ENCODE measurements at places on chromosomes 13 and 19. TPM values are rescaled to one million over a fixed set of nuclear protein-coding genes. Genes with fewer than 3 reads are reported as not detected.

DNA sequence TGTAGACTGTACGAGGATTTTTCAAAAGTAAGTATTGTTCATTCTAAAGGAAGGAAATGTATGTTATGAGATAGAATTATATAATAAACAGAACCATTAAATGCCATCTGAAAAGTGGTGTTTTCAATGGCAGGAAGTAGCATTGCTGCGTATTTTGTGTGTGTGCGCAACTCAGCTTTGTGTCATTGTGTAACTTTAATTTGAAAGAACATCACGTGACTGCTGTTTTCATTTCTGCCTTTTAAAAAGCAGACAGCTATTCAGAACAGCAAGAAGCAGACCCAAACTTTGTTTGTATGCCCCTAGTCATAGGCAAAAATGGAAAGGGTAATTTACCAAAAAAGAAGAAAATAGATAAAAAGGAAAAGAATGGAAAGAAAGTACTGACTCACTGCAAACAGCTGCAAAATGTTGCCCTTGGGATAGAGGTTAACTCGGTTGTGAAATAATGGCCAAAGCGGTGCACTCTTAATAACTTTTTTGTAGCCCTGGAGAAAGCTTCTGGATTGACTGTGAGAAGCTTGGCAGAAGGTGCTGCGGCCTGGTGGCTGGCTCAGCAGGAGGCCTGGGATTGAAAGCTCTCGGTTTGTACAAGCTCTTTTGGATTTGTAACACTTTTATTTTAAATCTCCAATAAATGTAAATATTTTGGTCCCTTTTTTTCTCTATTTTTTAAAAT lies 97.3 kb downstream of the GGACT start:
- DNase-seq = no peak

DNA sequence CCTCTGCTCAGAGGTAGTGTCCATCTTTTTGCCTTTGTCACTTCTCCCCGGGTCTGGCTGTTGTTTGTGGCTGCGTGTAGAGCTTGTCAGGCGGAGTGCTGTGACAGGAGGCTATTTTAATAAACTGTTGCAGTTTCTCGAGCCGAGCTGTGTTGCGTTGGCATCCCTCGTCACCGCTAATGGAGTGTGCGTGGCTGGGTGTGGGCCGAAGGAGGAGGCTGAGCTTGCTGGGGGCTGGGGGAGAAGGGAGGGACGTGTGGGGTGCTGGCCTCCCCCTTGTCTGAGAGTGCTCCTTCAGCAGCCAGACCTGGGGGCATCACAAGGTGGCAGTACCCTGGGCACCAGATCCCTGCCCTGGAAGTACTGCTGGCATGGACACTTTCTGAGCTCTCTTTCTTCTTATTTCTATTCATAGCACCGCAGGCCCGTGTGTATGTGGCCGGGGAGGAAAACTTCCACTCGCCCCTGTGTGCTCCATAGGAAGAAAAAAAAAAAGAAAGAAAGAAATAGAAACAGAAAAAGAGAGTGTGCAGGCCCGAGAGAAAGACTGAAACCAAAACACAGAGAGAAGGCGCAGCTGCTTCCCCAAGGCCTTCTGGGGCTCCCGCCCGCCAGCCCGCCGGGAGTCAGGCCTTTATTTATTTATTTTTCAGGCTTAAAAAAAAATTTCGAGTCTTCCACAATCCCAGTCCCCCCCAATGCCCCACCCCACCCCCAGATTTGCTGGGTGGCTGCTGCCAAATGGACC lies 27.0 kb downstream of the NFIX start:
- no peak for DNase-seq

ZNF154 gene
- 0.88 TPM for polyA plus RNA-seq

- DNase-seq = peak; percentile 89
Observed at GRCh38 chr19:6736169-6736916, 1.0 kb downstream of the GPR108 start.

- no peak for DNase-seq
Observed at GRCh38 chr13:37023871-37024270, 23.3 kb downstream of the EXOSC8 start.

DNA sequence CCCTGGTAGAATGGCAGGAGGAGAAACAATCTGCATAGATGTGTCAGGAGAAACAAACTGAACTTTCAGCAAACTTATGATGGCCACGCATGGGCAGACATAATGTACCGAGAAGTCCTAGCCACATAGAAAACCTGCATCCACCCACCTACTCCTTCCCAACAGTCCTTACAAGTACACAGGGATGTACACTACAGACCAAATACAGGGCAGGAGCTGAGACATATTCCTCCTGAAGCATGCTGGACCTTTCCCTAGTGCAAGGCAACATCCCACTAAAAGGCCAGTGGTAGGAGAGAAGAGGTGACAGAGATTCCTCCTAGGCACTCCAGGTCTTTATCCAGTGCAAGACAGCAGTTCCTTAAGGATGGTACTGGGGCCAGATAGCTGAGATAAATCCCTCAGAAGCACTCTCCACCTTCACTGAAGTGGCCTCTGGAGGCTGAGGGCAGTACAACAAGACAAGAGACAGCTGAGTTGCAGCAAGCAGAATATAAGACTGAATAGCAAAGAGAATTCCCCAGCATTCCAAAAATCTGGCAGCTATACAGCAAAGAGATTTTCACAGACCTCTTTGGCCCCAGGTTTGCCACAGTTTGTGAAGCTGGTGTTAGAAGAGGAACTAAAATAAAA lies 18.3 kb downstream of the VWA8 start:
- DNase-seq = no peak

DNA sequence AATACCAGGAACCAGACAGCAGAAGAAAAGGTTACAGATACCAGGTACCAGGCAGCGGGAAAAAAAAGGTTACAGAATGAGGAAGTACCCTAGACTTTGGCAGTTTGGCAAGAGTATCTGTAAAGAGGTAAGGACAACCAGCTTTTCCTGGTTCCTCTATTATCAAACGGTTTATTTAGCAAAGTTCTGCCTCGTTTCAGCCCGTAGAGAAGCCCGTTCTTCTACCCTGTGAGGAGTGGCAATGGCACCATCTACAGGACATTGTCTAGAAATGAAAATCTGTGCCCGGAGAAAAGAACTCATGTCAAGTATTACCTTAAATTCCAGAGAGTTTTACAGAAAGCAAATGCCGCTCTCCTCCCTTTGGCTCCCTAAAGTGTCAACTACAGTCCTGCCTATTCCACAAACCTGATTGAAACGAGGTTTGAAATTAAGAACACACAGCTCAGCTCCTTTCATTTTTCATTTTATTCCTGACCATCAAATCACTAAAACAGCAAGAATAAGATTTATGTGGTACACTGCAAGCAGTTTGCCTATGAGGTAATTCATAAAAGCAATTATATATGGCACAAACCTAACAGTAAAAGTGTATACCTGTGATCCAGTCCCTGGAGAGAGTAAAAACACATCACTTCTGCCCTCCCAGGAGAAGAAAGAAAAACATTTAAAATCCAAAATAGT lies 226.3 kb downstream of the SLC7A1 start:
- no peak for DNase-seq

METTL21C gene
- polyA plus RNA-seq = not detected

GRCh38 chr19:13286195-13286985 lies 136.2 kb downstream of the IER2 start:
- DNase-seq = no peak

C19orf85 gene
- not detected for polyA plus RNA-seq

GRCh38 chr13:98978280-98978679 lies 416 bp upstream of the DOCK9 start:
- DNase-seq = no peak

- DNase-seq = no peak
Observed at GRCh38 chr13:102680133-102680717, 14.6 kb downstream of the METTL21C start.

SEMA6B gene
- 0.43 TPM for polyA plus RNA-seq

- no peak for DNase-seq
Observed at GRCh38 chr13:99224021-99224420, 23.4 kb downstream of the UBAC2 start.

- DNase-seq = no peak
Observed at GRCh38 chr13:112938680-112939079, 30.3 kb upstream of the MCF2L start.

DNA sequence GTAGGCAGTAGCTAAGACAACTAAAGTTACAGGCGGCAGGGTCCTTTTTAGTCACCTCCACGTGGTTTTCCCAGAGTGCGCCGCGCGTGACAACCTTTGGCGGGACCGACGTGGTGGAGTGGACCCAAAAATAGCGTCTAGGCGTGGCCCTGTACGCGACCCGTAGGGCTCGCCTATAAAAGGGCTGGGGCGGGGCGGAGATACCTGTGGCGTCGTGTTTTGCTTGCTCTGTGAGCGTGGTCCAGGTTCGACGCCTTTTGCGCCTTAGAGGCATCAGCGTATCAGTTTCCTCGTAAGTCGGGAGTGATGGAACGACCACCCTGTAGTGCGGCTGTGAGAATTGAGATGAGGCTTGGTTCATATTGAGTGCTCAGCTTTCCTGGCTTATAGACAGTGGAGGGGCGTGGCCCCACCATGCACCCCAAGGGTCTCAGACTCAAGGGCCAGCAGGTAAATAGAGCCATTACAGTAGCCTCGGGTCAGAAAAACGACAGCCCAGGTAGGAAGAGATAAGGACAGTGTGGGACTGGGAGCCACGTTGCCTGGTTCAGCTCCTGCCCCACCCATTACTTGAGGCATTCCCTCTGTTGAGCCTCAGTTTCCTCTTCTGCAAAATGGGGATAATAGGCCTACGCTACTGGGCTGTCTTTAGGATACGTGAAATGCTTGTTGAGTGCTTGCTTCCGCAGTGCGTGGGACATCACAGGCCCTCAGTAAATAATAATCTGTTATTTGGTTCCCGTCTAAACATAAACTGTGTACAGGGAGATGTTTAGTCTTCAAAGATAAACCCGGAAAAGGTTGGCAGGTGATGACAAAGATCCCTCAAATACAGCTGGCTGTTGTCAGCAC lies 693 bp upstream of the TMED1 start:
- peak; percentile 92 for DNase-seq

DNA sequence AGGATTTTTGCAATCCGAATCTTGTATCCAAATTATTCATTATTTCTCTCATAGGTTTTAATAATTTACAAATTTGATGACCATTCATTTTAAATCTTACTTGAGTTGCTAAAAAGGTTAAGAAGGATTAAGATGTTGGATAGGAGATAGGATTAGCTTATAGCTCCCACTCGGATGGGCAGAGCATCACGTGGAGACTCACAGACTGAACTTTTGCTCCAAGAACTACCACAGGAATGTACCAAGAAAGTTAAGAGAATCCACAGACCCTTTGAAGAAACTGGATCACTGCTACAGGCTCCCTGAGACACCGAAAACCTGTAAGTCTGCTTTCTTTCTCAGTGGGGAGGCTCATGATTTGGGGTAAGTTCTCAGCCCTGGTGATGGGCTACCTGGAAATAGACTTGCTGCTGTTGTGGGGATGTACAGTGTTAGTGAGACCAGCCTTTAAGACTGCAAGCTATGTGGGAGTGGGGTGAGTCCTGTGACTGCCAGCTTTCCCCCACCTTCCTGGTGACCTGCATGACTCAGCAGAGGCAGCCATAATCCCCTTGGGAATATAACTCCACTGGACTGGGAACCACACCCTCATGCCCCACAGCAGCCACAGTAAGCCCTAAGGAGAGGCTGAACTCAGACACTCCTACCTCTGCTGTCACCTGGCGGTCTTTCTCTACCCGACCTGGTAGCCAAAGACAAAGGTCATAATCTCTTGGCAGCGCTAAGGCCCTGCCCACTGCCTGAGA lies 1458.0 kb downstream of the OLFM4 start:
- DNase-seq = no peak

NKG7 gene
- polyA plus RNA-seq = 0.38 TPM

- DNase-seq = no peak
Observed at GRCh38 chr19:33333642-33334041, 31.3 kb upstream of the CEBPA start.

ARHGAP45 gene
- 21.8 TPM for polyA plus RNA-seq

- DNase-seq = no peak
Observed at GRCh38 chr19:47633517-47633916, 24.6 kb downstream of the BICRA start.

- DNase-seq = no peak
Observed at GRCh38 chr13:49540552-49540951, 44.8 kb downstream of the PHF11 start.

- no peak for DNase-seq
Observed at GRCh38 chr13:102658660-102659059, 36.2 kb downstream of the METTL21C start.

ZNF554 gene
- polyA plus RNA-seq = 0.38 TPM

DNA sequence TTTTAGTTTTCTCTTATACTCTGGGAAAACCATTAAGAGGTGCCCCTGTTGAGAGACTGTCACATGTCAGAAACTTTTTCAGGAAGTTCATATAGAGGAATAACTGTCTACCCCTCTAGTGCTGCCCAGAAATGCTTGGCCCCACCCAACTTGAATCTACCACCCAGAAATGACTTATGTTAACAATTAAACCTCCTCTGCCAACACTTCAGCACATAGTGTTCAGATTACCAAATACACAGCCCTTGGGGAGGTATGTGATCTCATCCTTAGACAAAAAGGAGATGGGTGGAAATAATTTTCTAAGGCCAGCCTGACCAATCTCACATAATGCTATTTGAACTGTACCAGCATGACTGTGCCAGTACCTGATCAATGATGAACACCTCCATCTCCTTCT lies 35.6 kb downstream of the CCDC169 start:
- no peak for DNase-seq

- peak; percentile 82 for DNase-seq
Observed at GRCh38 chr19:43532571-43532961, 422 bp upstream of the ZNF575 start.

DNA sequence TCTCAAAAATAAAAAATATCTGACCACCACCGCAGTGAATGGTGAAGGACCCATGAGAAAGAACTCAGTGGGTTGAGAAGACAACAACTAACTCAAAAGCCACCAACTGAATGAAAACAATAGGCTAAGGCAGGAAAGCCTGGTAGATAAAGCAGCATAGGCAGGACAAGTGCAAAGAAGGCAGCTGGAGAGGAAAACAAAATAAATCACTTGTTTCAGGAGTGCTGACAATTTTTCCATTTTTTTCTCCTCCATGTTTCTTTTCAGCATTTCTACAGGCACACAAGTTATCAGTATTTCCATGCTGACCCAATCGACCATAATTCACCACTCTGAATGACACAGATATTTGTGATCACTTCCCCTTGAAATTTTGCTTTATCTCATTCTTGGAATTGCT lies 597.8 kb downstream of the LIG4 start:
- DNase-seq = no peak

DNA sequence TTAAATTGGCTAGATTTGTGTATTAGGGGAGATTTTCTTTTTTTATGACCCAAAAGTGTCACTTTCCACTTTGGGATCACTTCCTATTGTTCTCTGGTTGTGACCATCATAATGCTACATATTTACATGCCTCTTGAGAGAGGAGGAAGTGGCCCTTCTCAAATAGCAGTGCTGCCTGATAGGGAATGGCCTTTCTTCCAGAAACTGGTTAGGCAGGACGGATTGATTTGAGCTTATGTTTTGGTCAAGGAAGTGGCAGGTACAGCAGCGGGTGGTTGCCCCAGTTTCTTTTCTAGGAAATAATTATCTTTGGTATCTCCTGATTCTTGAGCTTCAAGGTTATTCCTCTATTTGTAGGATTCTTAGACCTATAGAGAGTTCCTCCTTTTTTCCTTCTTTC lies 21.9 kb upstream of the WTIP start:
- no peak for DNase-seq

GIPC1 gene
- polyA plus RNA-seq = 55.8 TPM

CGB8 gene
- not detected for polyA plus RNA-seq

ODAD3 gene
- polyA plus RNA-seq = 2.6 TPM

HMG20B gene
- 67.7 TPM for polyA plus RNA-seq

Data from aorta (tissue), 5 donors.